ENCODE measurements at places on chromosomes 5 and 9.

DNA sequence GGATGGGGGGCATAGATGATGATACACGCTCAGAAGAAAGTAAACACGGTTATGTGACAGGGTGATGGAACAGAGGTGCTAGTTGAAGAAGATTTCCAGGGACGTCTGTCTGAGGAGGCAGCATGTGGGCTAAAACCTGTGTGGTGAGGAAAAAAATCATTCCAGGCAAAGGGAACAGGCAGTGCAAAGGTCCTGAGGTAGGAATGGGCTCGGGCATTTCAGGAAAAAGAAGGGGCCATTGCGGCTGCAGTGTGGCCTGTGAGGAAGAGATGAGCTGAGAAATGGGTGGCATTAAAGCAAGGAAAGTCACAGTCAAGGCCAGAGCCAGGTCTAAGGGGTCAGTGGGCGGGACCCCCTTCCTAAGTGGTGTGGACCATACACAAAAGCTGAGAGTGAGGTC, 18.2 kb downstream of the TSPAN17 start:
- DNase-seq = no peak

DNA sequence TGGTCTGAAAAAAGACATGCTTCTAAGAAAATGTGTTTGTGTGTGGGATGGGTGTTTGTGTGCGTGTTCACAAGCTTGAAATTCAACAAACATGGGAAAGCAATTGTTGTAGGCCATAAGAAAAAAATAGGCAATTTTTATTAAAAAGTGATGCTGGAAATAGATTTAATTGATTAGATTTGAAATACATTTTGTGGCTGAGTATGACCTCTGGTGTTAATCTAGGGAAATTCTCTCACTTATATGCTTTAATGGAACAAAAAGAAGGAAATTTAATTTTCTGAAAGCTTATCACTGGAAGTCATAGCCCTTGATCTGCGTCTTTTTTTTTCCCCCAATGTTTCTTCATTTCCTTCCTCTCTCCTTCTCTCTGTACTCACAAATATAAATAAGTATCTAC, 3.5 kb upstream of the KCNN2 start:
- no peak for DNase-seq

DNA sequence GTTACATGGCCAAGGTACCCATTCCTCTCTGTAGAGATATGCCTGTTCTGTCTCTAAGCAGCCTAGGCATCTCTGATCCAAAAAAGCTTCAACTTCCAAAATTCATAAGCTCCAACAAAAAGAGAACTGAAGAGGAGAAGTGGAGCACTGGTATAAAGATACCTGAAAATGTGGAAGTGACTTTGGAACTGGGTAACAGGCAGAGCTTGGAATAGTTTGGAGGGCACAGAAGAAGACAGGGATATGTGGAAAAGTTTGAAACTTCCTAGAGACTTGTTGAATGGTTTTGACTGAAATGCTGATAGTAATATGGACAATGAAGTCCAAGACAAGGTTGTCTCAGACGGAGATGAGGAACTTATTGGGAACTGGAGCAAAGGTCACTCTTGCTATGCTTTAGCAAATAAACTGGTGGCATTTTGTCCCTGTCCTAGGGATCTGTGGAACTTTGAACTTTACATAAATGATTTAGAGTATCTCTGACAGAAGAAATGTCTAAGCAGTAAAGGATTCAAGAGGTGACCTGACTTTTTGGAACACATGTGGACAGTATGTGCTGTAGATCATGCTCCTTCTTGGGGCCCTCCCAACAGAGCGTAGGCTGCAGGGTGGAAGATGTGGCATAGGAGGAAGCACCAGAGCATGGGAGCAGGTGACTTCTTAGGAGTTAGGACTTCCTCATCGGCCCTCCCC, 162.2 kb upstream of the TRIM32 start:
- no peak for DNase-seq

DNA sequence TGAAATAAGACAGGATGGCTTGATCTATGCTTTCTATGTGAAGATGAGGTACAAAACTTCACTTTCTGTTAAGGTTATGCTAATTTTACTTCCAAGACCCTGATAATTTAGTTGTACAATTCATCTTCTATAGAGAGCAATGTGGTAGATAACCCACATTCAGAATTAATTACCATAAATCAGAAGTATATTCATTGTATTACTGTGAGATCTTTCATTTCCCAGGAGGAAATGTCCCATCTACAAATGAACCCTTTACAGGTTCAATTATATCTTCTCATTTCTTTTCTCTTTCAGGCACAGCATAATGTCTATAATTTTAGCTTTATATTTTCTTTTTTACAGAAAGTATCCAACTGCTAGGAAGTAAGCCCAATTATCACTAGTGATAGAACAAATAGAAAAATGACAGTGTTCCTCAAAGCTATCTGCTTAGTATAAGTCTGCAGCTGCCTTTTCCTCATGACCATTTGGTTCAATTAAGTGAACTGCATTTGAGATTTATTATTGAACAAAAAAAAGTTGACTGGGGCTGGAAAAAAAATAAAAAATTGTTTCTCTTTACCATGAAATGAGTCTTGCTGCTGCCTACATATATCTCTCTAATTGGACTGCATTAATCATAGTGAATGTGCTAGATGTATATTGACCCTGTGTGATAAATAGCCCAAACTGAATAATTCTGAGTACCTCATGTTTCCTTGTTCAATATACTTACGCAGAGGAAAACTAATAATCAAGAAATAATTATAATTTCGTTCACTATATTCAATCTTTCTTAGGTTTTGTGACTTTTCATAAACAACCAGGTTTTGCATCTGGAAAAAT, 1329.4 kb downstream of the PTPRD start:
- DNase-seq = no peak

- DNase-seq = no peak
Observed at GRCh38 chr5:148826739-148827070, 294 bp downstream of the ADRB2 start.

- DNase-seq = no peak
Observed at GRCh38 chr5:6158974-6159831, 219.1 kb downstream of the MED10 start.

- DNase-seq = no peak
Observed at GRCh38 chr9:82011133-82011532, 22.6 kb downstream of the SPATA31D1 start.

- DNase-seq = no peak
Observed at GRCh38 chr5:89417515-89417914, 534.5 kb upstream of the MEF2C start.

DNA sequence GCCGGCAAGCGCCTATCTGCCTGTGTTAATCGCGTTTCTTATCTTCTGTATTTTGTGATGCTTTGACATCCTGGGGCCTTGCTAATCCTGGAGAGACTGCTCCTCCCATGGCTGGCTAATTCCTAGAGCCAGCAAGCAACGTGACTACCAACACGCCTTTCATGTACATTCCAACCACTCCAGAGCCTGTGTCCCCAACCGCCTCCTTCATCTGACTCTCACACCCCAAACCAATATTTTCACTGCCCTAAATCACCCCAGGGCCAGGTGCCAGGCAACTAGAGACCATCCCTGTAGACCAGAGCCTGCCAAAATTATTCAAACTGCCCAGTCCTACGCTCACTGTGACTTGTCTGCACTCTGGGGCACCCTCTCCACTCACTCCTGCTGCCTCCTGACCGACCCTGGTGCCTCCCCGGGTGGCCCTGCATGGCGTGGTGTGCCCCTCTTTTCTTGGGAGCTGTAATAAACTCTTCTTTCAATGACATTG, 50.5 kb upstream of the COL5A1 start:
- no peak for DNase-seq

- no peak for DNase-seq
Observed at GRCh38 chr9:109453210-109453842, 44.8 kb downstream of the PTPN3 start.

DNA sequence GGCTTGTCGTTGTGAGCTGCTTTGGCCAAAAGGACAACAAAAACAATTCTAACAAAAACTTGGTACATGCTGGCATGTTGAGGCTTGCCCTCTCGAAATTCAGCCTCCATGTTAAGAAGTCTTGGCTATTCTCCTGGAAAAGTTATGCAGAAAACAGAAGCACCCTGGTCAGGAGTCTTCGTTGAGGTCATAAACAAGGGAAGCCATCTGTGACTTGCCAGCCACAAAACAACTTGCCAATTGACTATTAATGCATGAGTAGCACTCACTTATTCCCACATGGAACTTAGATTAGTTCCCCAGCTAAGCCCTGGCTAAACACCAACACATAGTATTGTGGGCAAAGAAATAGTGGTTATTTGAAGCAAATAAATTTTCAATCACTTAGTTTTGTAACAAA, 521.0 kb upstream of the CHD1 start:
- DNase-seq = no peak

- no peak for DNase-seq
Observed at GRCh38 chr9:16309469-16310271, 560.8 kb downstream of the BNC2 start.

DNA sequence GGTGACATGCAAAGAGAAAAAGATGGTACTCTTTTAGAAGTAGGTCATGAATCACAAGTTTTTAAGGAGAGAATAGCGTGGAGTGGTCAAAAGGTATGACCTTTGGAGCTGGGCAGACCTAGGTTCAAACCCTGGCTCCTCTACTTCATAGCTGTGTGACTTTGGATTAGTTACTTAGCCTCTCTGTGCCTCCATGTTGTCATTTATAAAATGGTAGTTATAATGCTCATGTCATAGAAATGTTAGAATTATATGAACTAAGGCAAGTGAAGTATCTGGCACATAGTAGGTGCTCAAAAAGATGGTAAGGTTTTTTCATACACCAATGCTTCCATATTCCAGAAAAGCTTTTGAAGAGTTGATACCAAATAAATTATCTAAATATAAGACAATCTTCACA, 7.3 kb downstream of the F2R start:
- DNase-seq = no peak

GRCh38 chr9:96133321-96134021, 168.5 kb downstream of the HSD17B3 start:
- DNase-seq = no peak

- DNase-seq = no peak
Observed at GRCh38 chr5:104146652-104147051, 584.1 kb upstream of the NUDT12 start.

- no peak for DNase-seq
Observed at GRCh38 chr5:91194824-91195381, 188.2 kb downstream of the ARRDC3 start.

- no peak for DNase-seq
Observed at GRCh38 chr9:137643921-137644320, 25.1 kb downstream of the EHMT1 start.

Measured in stimulated activated CD4-positive, alpha-beta T cell treated with anti-CD3 and anti-CD28 coated beads, Interleukin-2, amount 100 ng/mL, for 24 hours (primary cell).